HT-29 (cell line): ENCODE measurements at places on chromosomes 4 and X. TPM values are rescaled to one million over a fixed set of nuclear protein-coding genes. Genes with fewer than 3 reads are reported as not detected.

GRCh38 chrX:153845195-153845594 lies 14.9 kb upstream of the PDZD4 start:
- no peak for DNase-seq

PNMA3 gene
- not detected in 2 replicates for total RNA-seq

DNA sequence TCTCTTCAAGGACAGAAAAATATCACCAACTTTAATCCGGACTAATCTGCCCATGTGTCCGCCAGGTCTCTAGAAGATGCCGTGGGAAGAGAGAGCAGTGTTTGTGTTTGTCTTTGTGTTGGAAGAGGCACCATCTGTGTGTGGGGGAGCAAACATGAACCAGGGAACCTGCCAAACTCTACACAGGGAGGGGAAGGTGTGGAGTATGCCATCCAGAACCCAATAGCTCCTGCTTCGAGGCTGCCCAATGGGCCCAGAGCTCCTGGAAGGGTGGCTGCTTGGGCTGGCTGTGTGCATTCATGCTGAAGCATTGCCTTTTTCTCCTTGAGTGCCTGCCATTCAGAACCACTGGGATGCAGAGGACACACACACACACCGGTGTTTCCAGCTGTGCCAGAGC lies 536.2 kb downstream of the MID1IP1 start:
- no peak for DNase-seq

GABRA4 gene
- total RNA-seq = not detected in 2 replicates

DNA sequence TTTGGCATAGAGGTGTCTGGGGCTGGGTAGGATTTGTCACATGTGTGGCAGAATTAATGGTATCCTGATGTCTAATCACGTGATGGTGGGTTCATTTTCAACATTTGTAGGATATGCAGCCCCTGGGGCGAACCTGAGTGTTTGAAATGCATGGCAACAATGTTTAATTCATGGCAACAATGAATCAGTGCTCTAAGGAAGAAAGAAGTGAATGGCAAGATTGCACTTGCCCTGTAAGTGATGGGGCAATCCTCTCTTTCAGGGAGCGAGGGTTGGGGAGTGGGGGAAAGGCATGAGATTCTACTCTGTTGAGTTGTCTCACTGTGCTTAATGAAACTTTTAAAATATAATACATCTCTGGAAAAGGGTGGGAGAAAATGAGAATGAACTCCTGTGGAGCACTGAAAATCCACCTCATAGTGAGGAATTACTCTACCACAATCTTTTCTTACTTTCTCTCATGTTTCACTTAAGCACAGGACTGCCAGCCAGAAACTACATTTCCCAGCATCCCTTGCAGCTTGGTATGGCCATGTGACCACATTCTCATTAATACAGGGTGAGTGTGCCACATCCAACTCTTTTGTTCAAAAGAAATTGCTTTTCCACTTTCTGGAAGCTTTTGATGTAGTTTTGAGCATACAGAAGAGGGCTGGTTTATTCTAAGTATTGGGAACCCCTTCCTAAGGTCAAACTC lies 64.0 kb upstream of the PGM2 start:
- DNase-seq = peak; percentile 33

ADH5 gene
- 82.6 and 85.5 TPM in 2 replicates for total RNA-seq

PKD2 gene
- 4.4 and 7.8 TPM in 2 replicates for total RNA-seq

HS3ST1 gene
- 53.5 and 64.6 TPM in 2 replicates for total RNA-seq

DNA sequence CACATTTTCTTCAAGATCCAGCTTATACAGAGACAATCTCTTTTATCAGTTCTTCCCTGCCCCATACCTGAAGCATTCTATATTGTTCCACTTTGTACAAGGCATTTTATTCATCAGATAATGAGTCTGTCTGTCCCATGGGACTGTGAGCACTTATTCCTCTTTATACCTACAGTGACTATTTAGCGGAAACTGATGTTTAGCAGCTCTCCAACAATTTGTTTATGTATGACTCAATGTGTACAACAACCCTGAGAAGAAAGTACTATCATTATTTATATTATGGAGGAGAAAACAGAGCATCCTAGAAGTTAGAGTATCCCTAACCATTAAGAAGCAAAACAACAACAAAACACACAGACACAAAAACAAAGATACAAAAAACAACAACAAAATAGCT lies 306.5 kb downstream of the PRDM5 start:
- DNase-seq = no peak

DNA sequence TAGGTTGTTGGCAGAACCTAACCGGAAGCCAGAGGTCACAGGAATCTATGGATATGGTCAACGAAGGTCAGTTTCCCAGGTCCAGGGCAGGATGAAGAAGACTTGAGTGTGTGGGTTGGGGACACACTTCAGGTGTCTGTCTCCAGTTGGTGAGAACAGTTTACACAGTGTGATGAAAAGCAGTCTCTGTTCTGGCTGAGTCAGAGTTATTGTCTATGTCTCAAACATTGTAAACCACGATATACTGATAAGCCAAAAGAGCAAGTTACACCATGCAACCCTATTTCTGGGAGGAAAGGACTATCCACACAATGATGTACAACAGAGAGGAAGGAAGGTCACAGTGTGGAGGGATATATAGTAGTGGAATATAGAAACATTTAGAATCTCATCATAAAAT lies 187.1 kb upstream of the C1QTNF7 start:
- no peak for DNase-seq

DNA sequence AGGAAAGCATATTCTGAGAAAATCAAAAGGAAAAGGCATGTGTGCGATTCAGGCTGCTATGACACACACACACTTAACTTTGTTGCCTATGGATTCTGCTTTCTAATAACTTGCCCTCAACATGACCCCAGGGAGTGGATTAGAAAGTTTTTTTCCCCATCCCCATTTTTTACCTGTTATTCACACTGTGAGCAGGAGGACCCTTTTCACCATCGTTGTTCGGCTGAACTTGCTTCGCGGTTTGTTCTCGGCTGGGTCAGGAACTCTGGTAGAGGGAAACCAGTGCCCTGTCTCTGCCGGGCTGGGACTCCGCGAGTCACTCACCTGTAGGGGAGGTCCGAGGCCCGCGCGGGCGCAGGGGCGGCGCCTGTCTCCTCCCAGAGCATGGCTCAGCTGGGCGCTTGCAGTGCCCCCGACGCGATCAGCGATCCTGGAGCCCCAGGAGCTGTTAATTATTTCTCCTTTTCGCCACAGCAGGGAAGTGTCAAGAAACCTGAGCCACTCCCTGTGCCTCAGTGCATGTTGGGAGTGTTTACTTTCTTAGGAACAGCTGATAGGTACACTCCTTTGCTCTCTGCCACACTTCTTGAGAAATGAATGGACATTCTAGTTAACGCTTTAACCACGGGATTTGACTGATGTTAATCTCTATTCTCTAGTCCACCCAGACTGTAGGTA lies at the start of gene RASSF6:
TSS of gene RASSF6 (minus strand) at position 322 of the 678 bp plus-strand sequence. CDS start 8,641 bp downstream, outside the sequence.
- peak; percentile 96 for DNase-seq

GRCh38 chr4:169272265-169272886 lies 1.6 kb upstream of the SH3RF1 start:
- DNase-seq = no peak

- DNase-seq = no peak
These were observed 106.9 kb downstream of the SMIM20 start for GRCh38 chr4:26020881-26021280.

- DNase-seq = no peak
These were observed 1289.6 kb upstream of the TENM3 start for GRCh38 chr4:180953572-180953971.

RBPJ gene
- 17.8 and 23.8 TPM in 2 replicates for total RNA-seq

DNA sequence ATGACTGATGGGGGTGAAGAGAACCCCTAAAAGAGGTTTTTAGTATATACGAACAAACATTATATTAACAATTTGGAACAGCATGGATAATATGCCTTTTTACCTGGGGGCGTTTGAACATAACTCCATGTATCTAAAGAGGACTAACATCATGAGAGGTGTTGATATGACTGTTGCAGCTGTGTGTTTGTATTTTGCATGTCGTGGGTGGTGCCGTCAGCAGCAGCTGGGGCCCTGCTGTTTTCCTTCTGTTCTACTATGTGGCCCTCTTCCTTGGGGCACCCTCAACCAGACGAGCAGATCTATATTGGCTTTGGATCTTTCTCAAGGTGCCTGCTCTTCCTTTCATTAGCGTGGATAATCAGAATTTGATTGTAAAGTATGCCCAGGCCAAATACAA lies 11.2 kb downstream of the GBA3 start:
- no peak for DNase-seq

DNA sequence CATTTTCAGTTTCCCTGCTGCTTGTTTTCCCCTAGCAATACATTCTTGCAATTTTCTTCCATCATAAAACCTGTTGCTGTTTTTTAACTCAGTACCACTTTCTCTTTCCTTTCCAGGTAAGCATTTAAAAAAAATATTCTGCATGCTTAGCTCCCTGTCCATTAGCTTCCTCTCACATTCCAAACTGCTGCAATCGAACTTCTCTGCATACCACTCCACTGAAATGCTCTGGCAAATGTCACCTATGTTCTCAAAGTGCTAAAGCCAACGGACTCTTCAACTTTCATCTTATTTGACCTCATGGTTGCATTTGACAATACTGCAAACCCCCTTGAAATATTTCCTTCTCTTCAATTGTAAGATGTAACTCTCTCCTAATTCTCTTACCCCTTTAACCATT lies 192.7 kb downstream of the ANAPC10 start:
- DNase-seq = no peak

DNA sequence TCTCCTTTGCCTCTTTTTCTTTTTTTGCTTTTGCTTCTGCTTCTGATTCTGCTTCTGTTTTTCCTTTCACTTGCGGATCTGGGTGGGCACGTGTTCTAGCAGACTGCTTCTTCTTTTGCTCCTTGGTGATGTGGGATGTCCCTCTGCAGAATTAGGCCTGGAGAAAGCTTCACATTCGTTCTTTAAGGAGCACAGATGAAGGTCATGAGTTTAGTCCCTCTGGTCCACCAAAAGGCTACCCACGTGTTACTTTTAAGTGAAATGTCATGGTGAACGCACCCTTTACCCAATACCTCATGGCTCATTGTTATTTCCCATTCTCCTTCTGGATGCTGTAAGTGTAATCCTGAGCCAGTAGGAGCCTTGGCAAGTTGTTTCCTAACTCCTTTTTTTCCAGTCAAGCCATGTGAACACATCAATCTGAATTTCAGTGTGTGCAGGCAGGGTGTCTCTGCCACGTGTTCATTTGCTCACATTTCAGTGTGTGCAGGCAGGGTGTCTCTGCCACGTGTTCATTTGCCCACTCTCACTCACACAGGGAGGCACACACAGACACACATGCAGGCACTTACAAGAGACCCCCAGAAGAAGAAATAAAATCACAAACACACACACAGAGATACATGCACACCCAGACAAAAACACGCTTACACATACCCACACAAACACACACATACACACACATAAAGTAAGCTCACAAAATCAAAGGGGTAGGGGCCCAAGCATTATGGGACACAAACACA lies 36.9 kb downstream of the NBDY start:
- DNase-seq = no peak

- DNase-seq = peak; percentile 77
These were observed 219.8 kb downstream of the ZNF674 start for GRCh38 chrX:46325312-46325877.

IL2RG gene
- total RNA-seq = 0.08 TPM in 1 of 2 replicates, not detected in the other

BTK gene
- not detected in 2 replicates for total RNA-seq

DNA sequence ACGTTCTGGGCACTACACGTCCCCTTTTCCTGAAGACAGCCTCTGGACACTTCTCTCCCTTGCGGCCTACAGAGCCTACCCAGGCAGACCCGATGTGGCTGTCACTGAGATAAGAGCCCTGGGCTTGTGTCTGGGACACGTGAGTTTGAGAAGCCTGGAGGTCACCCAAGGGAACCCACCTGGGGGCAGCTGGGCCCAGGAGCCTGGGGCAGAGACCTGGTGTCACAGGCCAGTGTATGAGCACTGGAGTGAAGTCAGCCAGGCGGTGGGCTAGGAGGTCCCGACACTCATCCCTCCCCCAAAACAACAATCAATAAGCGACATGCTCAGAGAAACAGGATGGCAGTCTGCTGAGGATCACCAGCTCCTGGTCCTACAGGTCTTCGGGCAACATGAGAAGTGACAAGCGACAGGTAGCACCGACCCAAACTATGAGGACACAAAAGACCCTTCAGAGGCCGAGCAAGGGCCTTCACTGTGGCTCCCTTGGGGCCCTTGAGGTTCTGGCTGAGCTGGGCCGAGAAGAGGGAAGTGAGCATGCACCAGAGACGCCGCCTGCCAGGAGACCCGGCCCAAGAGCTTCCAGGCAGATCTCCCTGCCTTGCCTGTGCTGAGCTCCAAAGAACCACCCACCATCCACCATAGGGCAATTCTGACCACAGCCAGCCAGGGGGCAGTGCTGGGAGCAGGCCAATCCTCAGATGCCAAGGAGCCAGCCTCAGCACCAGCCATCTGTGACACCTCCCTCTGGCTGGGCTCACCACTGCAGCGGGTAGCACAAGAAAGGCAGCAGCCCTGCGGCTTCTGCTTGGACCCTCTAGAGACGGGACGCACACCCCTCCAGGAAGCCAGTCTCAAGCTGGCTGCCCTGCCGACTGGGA lies 11.0 kb upstream of the DUSP9 start:
- peak; percentile 81 for DNase-seq

- peak; percentile 31 for DNase-seq
These were observed 36.3 kb upstream of the UGT8 start for GRCh38 chr4:114562176-114562904.

APELA gene
- not detected in 2 replicates for total RNA-seq

GRCh38 chr4:39043861-39044363 lies 11.7 kb upstream of the TMEM156 start:
- no peak for DNase-seq

DNA sequence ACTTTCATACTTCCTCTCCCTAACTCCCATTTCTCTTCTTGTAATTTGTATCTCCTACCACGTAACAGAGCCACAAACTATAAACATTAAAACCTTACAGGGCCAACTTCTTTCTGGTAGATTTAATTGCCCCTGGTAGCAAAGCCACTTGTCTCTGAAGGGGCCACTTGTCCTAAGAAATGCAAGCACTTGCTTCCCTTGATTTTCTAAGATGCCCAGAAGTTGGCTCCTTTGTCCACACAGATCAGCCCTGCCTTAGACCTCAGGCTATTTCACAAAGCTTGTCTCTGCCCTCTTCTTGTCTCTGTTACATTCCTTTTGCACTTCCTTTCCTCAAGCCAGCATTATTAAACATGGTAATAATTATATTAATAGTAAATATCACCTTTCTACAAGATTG lies 80.6 kb upstream of the CXXC4 start:
- no peak for DNase-seq

GRCh38 chrX:34915463-34916225 lies 27.0 kb upstream of the FAM47B start:
- peak; percentile 55 for DNase-seq

PHEX gene
- 0.10 and 0.18 TPM in 2 replicates for total RNA-seq

DNA sequence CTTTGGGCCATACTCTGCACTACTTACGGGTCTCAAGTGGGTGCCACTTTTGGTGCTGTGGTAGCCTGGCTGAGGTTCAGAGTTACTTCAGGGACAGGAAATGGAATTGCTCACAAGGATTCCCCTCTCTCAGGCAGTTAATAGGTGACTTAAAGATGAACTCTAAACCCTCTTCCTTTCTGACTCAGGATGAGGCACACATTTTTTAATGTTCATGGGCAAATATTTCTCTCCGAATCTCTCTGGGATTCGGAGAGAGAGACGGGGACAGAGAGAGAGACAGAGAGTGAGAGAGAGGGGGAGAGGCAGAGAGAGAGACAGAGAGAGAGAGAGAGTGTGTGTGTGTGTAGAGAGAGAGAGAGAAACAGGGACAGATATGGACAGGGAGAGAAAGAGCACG lies 79.8 kb downstream of the NYX start:
- no peak for DNase-seq

PAGE4 gene
- total RNA-seq = not detected in 2 replicates

GRCh38 chrX:24482823-24483415 lies 17.8 kb downstream of the PDK3 start:
- no peak for DNase-seq

CT83 gene
- total RNA-seq = not detected in 2 replicates

PDGFRA gene
- not detected in 2 replicates for total RNA-seq

HEPH gene
- total RNA-seq = 17.7 and 22.1 TPM in 2 replicates
